ENCODE measurements at places on chromosomes 3 and 15.
A peak's percentile ranks its signal among the peaks of the same experiment; 100 is the strongest.

DNA sequence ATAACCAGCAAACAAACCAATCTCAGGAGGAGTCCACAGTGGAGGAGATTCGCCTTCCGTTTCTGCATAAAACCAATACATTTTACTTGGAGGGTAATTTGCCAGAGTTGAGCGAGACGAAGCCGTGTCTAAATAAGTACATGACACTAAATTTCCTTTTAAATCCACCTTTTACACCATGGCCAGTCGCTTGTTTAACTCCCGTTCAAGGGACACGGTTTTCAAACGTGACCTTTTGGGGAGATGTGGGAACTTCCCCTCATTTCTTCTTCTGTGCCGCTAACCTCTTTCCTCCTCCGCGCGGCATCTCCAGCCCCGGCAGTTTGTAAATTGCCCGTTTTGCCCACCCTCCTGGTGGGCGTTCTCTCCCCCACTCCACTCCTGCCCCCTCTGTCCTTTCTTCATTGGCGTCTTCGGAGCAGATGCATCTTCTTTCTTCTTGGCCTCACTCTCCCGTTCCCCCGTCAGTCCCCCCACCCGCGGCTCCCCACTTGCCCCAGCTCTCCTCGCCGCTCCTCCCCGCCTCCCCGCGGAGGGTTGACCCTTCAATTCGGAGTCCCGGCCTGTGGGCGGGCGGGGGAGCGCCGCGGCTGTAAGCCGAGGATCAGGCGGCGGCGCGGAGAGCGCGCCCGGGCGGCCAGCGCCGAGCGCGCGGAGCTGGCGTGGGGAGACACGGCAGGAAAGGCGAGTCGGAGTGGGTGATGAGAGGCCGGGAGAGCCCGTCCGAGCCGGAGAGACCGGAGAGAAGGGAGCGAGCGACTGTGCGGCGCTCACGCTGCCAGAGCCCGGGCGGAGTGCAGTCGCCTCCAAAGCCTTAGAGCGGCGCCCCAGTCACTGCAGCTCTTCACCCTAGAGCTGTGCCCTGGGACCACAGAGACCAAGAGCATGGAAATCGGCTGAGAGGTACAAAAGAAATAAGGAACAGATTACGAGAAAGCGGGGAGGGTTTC, at the start of gene NLGN1:
Gene NLGN1 (plus strand): TSS at position 584 of the 950 bp plus-strand sequence.
- no peak for DNase-seq

DNA sequence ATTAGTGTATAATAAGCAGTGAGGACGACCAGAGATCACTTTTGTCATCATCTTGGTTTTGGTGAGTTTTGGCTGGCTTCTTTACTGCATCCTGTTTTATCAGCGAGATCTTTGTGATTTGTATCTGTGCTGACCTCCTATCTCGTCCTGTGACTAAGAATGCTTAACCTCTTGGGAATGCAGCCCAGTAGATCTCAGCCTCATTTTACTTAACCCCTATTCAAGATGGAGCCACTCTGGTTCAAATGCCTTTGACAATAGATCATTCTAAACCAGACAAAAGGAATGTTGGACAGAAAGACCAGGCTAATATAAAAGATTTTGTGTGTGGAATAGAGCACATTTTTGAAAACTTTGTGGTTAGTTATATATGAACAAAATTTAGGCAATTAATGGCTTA, 618.5 kb upstream of the BCHE start:
- DNase-seq: no peak

- peak; percentile 58 for DNase-seq
These were observed 51.6 kb upstream of the BLM start for GRCh38 chr15:90665288-90666134.

DNA sequence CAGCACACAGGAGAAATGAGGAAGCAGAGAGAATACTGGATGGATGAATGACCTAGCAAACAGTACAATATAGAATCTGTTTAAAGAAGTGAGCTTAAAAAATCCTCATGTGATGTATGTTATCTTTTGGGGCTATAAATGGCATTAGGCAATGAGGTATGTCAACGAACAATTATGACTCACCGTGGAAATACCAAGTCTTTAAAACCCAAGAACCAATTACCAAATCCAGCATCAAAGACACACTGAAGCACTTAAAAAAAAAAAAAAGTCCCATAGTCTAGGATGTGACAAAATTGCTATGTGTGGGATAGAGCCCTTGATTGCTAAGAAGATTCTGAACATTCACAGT, 36.3 kb upstream of the HERC1 start:
- peak; percentile 26 for DNase-seq

DNA sequence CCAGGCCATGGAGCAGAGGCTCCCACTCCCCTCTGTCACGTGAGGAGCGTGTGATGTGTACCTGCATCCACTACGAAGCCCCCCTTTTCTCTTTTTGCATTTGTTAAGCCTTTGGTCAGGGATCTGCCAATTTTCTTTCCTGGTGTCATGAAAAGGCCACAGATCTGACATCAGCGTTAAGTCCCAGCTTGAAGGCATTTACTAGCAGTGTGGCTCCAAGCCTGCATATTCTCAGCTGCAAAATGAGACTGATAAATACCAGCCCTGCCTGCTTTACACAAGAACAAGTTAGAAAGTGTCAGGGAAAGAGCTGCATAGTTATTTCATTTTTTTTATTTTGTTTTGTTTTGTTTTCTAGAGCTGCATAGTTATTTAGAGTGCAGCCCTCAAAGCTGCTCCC, 2.3 kb upstream of the ANKRD63 start:
- DNase-seq: no peak

- DNase-seq: peak; percentile 60
These were observed 224.8 kb upstream of the IL12A start for GRCh38 chr3:159763602-159764489.

DNA sequence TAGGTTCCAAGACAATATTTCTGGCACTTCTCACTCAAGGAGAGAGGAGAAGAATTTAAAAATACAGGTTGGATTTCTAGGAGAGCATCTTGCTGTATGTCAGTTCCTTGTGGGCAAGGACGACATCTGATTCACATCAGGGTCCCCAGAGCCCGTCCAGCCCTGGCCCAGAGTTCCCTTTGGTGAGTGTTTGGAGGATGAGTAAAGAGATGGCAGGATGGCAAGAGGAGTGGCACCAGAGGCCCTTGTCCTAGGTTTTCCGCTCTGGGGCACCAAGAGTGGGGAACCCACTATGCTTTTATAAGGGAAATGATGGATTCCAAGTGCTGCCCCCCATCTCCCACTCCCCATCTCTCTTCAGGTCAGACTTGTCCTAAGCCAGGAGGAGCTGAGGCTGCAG, 181.8 kb downstream of the TBC1D2B start:
- no peak for DNase-seq

DNA sequence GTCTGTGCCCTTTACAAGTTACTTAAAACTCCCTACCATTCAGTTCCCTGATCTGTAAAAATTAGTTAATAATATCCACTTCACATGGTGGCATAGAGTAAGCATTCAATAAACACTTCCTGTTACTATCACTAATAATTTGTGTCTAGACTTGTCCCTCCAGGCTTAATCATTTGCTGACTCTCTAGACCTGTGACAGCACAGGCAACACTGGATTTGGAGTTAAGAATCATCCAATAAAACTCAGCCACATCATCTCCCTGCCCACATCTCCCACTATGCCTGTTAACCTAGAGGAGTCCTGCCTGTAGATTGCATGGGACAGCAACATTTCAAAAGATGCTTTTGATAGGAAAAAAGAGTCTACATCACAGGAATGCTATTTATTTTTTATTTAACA, 564.6 kb downstream of the MFSD1 start:
- DNase-seq: no peak

GRCh38 chr3:101571028-101571895, 2.7 kb upstream of the PCNP start:
- no peak for DNase-seq

DNA sequence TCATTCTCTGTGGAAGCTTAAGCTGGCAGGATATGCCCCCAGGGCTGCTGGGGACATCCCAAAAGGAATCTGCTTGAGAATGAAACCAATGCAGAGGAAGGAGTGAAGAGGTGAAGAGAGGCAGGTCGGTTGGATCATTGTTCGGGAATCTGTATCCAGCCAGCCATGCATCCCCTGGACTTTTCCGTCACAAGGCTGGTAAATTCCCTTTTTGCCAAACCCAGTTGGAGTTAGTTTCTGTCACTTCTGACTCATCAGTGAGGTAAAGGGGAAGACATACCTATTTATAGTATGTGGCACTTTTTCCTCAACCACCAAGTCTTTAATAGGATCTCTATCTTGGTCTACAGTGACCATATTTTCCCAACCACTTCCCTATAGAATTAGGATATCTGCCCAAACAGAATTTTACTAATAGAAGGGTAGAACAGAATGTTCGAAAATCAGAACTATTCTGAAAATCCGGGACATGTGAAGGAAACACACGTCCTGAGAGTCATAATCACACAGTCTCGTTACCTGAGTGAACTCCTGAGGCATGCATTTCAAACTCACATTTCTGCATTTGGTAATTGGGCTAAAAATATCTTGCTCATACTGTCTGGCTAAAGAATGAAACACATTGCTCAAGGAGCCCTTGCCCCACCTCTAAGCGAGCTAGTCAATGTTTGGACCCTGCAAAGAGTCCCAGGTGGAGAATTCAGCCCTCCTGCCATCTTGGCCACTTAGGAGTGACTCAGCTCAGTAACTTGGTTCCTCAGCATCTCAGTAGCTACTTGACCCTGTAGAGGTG, 289.7 kb upstream of the ADAMTS9 start:
- DNase-seq: no peak

- peak; percentile 31 for DNase-seq
These were observed 30.0 kb upstream of the NR2E3 start for GRCh38 chr15:71780115-71780976.

DNA sequence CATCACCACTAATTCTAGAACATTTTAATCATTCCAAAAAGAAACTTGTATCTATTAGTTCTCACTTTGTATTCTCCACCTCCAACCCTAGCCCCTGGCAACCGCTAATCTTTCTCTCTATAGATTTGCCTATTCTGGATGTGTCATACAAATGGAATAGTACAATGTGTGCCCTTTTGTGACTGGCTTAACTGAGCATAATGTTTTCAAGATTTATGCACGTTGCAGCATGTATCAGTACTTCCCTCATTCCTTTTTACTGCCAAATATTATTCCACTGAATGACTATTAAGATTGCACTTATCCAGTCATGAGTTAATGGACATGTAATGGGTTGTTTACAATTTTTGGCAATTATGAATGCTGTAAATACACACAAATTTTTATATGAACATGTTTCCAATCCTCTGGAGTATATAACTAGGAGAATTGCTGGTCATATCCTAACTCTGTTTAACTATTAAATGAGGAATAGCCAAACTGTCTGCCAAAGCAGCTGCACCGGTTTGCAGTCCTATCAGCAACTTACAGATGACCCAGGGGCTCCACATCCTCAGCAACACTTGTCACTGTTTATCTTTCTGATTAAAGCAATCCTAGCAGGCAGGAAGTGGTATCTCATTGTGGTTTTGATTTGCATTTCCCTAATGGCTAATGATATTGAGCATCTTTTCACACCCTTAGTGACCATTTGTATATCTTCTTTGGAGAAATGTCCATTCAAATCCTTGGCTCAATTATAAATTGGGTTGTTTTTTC, 42.9 kb downstream of the DCUN1D1 start:
- DNase-seq: no peak

DNA sequence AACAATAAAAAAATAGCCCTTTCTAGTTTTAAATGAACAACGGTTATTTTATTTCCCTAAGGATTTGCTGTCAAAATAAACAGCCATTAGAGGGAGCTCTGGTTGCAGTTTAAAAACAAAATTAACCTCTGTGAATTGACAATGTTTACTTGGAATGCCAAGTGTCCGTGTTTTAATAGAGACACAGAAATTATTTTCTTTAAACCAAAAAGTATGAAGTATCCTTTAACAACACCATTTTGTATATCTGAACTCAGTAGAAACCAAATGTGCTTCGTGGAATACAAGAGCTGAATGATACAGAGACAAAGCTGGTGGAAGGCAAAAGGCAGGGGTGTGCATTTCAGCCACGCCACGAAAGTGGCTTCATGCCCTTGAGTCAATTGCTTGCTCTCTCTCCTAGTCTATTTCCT, 74.4 kb downstream of the MOBP start:
- DNase-seq: peak; percentile 33

DNA sequence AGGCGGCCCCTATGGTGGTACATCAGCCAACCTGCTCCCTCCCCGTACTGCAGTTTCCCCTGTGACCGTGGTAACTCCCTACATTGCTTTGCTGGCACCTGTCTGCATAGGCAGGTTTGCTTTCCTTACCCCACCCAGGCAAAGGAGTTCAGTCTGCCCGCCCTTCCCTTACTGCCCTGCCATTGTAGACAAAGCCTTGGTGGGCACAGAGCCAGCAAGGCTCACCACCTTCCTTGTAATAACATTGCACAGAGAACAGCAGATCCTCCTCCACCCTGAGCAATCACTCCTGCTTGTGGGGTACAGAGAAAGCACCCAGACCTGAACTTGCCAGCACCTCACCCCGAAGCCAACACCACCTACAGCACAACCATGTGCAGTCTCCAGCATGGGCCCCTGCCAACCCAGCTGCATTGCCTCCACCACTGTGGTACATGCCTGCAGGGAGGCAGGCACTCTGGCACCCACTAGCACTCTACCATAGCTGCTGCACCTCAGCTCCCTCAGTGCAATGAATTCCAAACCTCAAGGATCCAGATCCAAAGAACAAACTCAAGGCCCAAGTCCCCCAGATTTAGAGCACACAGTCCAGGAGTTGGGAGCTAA, 192.7 kb upstream of the KCNMB2 start:
- DNase-seq: no peak

DNA sequence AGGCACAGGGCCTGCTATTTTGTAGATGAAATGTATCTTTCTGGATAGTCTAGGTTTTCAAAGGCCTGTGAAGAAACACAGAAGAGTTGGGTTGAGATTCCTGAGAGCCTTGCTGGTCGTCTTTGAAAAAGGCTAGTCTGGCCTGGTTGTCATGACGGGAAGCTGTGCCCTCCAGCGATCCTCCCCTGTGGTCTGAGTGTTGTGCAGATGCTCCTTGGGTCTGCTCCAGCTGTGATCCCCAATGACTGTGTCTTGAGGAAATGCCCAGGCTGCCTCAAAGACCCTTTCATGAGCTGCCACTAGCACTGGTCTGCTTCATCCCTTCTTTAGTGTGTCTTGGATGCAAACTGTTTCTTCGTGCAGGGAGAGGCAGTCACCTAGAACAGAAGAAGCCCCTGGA, 111.0 kb upstream of the SYNPR start:
- DNase-seq: no peak

- no peak for DNase-seq
These were observed 34.0 kb downstream of the CBLB start for GRCh38 chr3:105834768-105835167.

GRCh38 chr3:168002786-168003368, 92.8 kb downstream of the GOLIM4 start:
- no peak for DNase-seq

DNA sequence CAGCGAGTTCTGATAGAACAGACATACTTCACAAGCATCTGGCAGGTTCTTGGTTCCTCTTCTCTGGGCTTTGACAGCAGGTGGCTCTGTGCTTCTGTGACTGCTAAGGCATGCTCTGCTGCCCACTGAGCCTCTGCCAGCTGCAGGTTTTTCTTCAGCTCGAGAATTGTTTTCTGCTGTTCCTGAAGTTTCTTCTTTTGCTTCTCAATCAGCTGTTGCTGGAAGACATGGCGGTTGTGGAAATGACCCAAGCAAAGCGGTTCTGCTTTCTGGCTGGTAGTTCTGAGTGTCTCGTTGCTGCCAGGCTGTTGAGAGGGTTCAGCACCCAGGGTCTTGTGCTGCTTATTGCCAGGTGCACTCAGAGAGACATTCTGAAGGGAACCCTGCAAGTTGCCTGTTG, 50.8 kb downstream of the CCDC191 start:
- DNase-seq: no peak

- no peak for DNase-seq
These were observed 52.1 kb downstream of the LSAMP start for GRCh38 chr3:116393199-116393598.

- DNase-seq: peak; percentile 37
These were observed 15.4 kb downstream of the ZSCAN2 start for GRCh38 chr15:84616235-84616634.
